Mammary epithelial cell (primary cell): ENCODE measurements at places on chromosomes 4 and X. TPM values are rescaled to one million over a fixed set of nuclear protein-coding genes. Genes with fewer than 3 reads are reported as not detected.

Gene FAM236A
- not detected for polyA plus RNA-seq

Gene STOX2
- 1.8 TPM for polyA plus RNA-seq

Gene SMIM10L2A
- polyA plus RNA-seq = 2.3 TPM

Gene CDX4
- not detected for polyA plus RNA-seq

Gene CXorf58
- polyA plus RNA-seq = 0.07 TPM
